ENCODE measurements at places on chromosomes 4 and X. TPM values are rescaled to one million over a fixed set of nuclear protein-coding genes. Genes with fewer than 3 reads are reported as not detected.
A peak's percentile ranks its signal among the peaks of the same experiment; 100 is the strongest.

Gene SHROOM2
- total RNA-seq = 4.2 TPM

DNA sequence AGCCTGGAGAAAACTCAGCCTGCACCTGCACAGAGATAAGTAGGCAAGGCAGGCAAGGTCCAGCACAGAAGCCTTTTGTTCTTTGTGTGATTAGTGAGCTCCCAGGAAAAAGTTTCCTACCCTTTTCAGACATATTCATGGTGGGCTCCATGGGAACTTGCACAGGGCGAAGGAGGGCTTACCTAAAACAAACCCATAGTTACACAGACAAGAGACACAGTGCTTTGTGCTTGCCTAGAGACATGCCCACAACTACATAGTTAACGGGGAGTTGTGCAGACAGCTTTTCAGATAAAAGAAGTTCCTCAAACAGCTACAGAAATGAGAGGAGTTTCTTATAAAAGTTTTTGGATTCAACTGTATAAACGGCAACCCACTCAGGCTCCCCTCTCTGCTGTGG lies 180.5 kb downstream of the GLUD2 start:
- H3K4me3 ChIP-seq = no peak overlapping the region
- no peaks in the 10 kb centered on the region for H3K27me3 ChIP-seq
- no peaks in the 10 kb centered on the region for H3K36me3 ChIP-seq
- no peak for DNase-seq
- H3K27ac ChIP-seq = no peak overlapping the region

GRCh38 chrX:40877887-40878286 lies 142.5 kb upstream of the MED14 start:
- H3K4me1 ChIP-seq = no peaks in the 10 kb centered on the region
- DNase-seq = no peak
- H3K27ac ChIP-seq = no peak overlapping the region
- no peaks in the 10 kb centered on the region for H3K36me3 ChIP-seq

GRCh38 chr4:169565606-169566005 lies 46.8 kb downstream of the NEK1 start:
- H3K36me3 ChIP-seq = peaks cover 6% of the 10 kb centered on the region
- H3K27ac ChIP-seq = no peak overlapping the region
- H3K4me1 ChIP-seq = peaks cover 15% of the 10 kb centered on the region
- no peak overlapping the region for H3K4me3 ChIP-seq
- DNase-seq = no peak

GRCh38 chrX:150360331-150360730 lies 2.8 kb upstream of the MAMLD1 start:
- H3K36me3 ChIP-seq = no peaks in the 10 kb centered on the region
- peaks cover 35% of the 10 kb centered on the region for H3K4me1 ChIP-seq
- H3K4me3 ChIP-seq = no peak overlapping the region
- DNase-seq = no peak
- H3K27ac ChIP-seq = no peak overlapping the region

Gene POU4F2
- total RNA-seq = not detected

GRCh38 chrX:127313635-127314034 lies 494.1 kb downstream of the PRR32 start:
- H3K4me1 ChIP-seq = no peaks in the 10 kb centered on the region
- H3K36me3 ChIP-seq = no peaks in the 10 kb centered on the region
- no peak overlapping the region for H3K4me3 ChIP-seq
- no peaks in the 10 kb centered on the region for H3K27me3 ChIP-seq
- no peak overlapping the region for H3K27ac ChIP-seq
- DNase-seq = no peak

DNA sequence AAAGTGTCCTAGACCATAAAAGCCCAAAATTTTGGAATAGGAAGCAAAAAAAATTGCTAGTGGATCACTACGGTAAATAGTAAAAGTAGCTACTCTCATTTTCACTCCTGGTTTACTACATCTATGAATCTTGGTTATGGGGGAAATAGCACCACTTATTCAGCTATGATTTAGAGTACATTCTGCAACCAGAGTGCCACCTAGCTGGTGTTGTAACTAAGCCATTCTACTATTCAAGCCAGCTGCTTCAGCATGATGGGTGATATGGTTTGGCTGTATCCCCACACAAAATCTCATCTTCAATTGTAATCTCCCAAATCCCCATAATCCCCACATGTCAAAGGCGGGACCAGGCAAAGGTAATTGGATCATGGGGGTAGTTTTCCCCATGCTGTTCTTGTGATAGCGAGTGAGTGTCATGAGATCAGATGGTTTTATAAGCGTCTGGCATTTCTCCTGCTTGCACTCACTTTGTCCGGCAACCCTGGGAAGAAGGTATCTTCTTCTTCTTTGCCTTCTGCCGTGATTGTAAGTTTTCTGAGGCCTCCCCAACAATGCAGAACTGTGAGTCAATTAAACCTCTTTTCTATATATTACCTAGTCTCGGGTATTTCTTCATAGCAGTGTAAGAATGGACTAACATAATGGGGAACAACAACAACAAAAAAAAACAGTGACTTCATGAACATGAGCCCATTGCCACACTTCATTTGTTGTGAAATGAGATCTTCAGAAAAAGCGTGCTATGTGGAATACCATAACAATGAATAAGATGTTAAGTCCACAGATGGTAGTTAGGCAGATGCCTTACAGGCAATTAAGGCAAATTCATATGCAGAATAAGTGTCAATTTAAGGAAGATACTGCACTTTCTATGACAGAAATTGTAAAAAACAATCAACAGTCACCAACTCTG lies 280.1 kb downstream of the PABPC4L start:
- DNase-seq = no peak
- H3K27ac ChIP-seq = no peak overlapping the region
- no peaks in the 10 kb centered on the region for H3K4me1 ChIP-seq
- H3K36me3 ChIP-seq = no peaks in the 10 kb centered on the region
- no peaks in the 10 kb centered on the region for H3K27me3 ChIP-seq

DNA sequence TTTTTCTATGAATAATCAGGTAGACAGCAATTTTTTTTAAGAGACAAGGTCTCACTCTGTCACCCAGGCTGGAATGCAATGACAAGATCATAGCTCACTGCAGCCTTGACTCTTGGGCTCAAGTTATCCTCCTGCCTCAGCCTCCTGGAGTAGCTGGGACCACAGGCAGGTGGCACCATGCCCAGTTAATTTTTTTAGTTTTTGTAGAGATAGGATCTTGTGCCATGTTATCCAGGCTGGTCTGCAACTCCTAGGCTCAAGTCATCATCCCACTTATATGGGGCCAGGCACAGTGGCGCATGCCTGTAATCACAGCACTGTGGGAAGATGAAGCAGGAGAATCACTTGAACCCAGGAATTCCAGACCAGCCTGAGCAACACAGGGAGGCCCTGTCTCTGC lies 26.8 kb downstream of the AFAP1 start:
- H3K27me3 ChIP-seq = no peaks in the 10 kb centered on the region
- H3K4me3 ChIP-seq = no peak overlapping the region
- H3K36me3 ChIP-seq = no peaks in the 10 kb centered on the region
- DNase-seq = no peak

DNA sequence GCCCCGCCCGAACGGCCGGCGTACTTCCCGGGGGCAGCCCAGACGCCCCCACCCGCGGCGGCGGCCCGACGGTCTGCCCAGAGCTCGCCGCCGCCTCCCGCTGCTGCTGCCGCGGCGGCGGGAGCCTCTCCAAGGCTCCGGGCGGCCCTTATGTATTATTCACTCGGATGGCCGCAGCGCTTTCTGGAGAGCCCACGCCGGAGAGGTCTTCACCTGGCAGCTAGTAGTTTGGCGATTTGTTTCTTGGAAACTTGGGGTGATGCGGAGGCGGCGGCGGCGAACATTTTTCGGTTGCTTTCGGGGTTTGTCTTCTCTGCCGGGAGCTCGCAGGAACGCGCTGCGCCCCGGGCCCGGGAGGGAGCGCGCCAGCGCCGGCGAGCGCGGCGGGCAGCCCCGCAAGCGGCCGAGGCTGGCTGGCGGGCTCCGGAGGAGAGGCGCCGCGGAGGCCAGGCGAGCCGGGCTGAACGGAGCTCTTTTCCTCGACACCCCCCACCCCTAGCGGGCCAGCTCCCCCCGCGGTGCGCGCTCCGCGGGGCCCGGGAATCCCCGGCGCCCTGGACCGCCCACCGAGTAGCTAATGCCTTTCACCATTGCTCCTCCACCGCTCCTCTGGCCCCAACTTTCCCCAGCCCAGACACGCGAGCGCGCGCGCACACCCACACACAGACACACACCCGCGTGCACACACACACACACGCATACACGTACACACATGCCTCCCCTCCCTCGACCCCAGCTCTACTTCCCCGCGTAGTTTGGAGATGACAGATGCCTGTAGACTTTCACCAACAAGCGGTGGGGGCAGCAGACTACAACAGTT lies 113.5 kb downstream of the DHX15 start:
- H3K27me3 ChIP-seq = peaks cover 3% of the 10 kb centered on the region
- H3K36me3 ChIP-seq = no peaks in the 10 kb centered on the region
- peaks cover 29% of the 10 kb centered on the region for H3K4me1 ChIP-seq
- peak overlapping the region; percentile 10 for H3K27ac ChIP-seq
- no peak for DNase-seq

Gene L1CAM
- 7.7 TPM for total RNA-seq

DNA sequence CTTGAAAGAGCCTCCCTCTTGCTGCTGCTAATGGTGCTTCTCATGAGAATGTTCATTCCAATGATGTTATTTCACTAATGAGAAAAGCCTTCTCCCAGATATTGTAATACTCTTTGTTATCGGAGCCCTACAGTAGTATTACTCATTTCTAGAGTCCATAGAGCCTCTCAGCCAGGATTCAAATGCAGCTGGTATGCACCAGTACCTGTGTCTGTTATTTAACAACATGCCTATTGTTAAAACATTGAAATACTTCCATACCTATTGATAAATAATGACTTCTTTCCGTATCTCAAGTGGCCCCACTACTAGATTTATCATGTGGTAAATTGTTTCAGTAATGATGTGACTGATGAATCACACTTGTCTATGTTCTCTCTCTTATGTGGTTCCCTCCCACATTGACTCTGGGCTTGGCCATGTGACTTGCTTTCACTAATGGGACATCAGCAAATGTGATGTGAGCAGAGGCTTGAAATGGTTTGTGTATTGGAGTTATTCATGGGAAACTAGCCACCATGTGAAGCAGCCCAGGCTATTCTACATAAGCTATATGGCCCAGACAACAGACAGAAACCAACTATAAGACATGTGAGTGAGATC lies 207.6 kb downstream of the THOC2 start:
- no peaks in the 10 kb centered on the region for H3K27me3 ChIP-seq
- H3K4me1 ChIP-seq = no peaks in the 10 kb centered on the region
- DNase-seq = no peak
- no peak overlapping the region for H3K27ac ChIP-seq

Gene WFS1
- 16.3 TPM for total RNA-seq

DNA sequence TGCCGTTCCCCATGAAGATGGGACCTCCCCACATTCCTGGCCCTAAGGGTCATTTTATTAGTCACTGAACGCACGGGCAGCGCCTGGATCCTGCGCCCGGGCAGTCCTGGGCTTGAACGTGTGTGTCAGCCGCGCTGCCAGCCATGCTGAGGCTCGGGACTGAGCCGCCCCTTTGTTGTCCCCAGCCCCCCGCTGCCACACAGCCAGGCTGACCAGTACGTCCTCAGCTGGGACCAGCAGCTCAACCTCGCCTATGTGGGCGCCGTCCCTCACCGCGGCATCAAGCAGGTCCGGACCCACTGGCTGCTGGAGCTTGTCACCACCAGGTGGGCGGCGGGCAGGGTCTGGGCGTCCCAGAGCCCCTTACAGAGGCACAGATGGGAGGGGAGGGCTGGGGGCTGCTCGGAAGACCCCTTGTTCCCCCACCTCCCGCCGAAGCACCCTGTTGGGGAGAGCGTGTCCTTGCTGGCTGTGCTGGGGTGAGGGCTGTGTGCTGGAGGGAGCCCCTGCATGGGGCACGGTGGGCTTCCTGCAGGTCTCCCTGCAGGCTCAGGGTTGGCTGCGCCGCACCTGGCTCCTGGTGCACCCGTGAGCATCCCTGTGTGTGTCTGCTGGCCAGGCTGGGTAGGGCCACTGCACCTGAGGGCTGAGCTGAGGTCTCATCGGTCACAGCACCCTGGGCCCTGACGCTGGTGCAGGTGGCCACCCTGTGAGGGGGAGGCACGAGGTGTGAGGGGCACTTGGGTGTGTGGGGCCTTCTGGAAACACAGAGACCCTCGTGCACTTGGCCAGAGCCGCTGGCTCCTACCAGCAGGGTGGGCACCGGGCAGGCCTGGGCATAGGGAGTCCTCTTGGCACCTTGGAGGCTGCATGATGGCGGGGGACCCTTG lies 1.0 kb downstream of the IDUA start:
- no peaks in the 10 kb centered on the region for H3K36me3 ChIP-seq
- no peak for DNase-seq
- peak overlapping the region; percentile 81 for H3K27ac ChIP-seq
- peaks cover 63% of the 10 kb centered on the region for H3K4me1 ChIP-seq

DNA sequence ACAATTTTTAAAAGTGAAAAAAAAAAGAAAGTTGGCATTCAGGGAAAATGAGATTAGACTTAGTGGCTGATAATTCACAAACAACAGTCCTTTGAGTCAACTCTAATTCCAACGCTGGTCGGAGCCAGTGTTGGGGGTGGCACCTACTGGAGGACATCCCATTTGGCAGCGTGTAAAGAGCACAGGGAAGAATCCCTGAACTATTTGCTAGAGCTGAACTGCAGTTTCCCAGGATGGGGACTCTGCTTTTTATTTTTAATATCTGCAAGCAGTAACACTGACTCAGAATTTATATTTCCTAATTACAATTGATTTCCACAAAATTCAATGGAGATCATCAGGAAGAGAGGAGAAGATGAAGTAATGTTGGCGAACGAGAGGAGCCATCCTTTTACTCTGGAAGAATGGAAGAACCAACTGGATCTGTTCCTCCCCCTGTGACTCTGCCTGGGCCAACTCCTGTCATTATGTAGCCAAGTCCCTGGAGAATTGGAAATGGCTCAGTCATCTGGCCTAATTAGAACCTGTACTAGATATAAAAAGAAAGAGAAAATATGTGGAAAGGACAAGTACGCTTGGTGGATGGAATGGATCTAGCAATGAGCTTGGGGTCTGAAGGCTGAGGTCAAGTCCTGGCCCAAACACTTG lies 76.7 kb downstream of the IRF2 start:
- H3K4me1 ChIP-seq = peaks cover 48% of the 10 kb centered on the region
- no peak for DNase-seq
- H3K27me3 ChIP-seq = no peaks in the 10 kb centered on the region
- H3K4me3 ChIP-seq = no peak overlapping the region
- peak overlapping the region; percentile 76 for H3K27ac ChIP-seq

DNA sequence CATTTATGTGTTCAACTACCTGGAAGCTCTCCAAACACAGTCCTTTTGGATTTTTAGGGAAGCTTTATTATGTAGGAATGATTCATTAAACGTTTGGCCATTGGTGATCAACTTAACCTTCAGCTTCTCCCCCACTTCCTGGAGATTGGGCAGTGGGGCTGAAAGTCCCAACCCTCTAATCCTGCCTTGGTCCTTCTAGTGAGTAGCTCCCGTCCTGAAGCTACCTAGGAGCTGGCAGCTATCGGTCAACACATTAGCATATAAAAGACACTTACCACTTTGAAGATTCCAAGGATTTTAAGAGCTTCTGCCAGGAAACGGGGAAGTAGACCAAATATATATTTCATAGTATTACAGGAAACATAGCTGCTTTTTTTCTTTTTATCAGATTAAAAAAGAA lies 69.7 kb downstream of the MCUB start:
- no peaks in the 10 kb centered on the region for H3K36me3 ChIP-seq
- no peak for DNase-seq
- H3K27ac ChIP-seq = no peak overlapping the region
- H3K27me3 ChIP-seq = no peaks in the 10 kb centered on the region
- H3K4me3 ChIP-seq = no peak overlapping the region

GRCh38 chrX:103879339-103879738 lies 47.3 kb upstream of the RAB9B start:
- no peak for DNase-seq
- H3K4me3 ChIP-seq = no peak overlapping the region
- no peak overlapping the region for H3K27ac ChIP-seq
- no peaks in the 10 kb centered on the region for H3K36me3 ChIP-seq
- no peaks in the 10 kb centered on the region for H3K27me3 ChIP-seq

All from stomach (tissue), 19 donors.